ENCODE measurements at places on chromosomes 4 and X. TPM values are rescaled to one million over a fixed set of nuclear protein-coding genes. Genes with fewer than 3 reads are reported as not detected.

Gene RHOH
- total RNA-seq: not detected

Gene PRKG2
- total RNA-seq: 0.02 TPM

Gene SULT1B1
- total RNA-seq: 0.10 TPM

DNA sequence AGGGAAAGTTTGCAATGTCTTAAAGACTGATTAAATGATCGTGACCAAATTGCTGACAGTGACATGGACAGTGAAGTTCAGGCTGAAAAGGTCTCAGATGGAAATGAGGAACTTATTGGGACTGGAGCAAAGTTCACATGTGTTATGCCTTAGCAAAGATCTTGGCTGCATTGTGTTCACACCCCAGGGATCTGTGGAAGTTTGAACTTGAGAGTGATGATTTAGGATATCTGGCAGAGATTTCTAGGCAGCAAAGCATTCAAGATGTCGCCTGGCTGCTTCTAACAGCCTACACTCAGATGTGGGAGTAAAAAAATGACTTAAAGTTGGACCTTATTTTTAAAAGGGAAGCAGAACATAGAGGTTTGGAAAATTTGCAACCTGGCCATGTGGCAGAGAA is 21.4 kb downstream of the SCARB2 start:
- no peak for DNase-seq

GRCh38 chrX:41178201-41178600 is 93.0 kb downstream of the USP9X start:
- no peak for DNase-seq

Data from A172 (cell line).